ENCODE measurements at places on chromosomes 16 and 17.

GRCh38 chr17:81703747-81704654 lies 834 bp downstream of the MRPL12 start:
- no peak for DNase-seq

DNA sequence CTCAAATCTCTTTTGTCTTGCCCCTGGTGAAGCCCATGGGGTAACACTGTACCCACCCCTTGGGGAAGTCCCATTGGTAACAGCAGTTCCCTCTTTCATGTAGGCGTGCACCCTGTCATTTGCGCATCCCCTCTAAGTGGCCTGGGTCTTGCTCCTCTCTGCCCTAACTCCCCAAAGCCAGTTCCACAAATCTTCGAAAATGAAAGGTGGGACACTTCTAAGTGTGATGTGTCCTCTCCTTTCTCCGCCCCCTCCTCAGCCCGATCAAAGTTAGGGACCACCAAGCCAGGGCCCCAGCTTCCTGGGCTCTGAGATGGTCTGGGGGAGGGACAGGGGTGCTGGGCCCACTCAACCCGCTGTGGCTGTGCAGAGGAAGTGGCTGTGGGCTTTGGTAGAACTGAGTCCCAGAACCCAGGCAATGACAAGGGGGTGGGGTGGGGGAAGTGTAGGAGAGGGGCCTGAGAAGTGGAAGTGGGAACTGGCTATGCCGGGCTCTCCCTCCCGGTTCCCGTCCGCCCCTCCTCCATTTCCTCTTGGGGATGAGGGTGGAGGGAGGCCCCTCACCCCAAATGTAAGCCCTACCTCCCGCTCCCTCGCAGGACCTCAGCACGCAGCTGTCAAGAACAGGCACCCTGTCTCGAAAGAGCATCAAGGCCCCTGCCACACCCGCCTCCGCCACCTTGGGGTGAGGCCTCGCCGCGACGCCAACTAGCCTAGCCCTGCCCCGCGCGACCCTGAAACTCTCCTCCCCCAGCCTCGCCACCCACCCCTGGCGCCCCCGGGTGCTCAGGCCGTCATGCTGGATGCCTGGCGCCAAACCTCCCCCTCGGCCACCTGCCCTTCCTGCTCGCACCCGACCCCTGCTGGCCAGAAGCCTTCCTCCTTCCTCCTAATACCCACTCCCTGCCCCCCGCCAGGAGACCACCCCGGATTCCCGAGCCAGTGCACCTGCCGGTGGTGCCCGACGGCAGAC lies 8.7 kb downstream of the ABI3 start:
- no peak for DNase-seq

- no peak for DNase-seq
Observed at GRCh38 chr17:79944821-79945391, 90.8 kb downstream of the TBC1D16 start.

- DNase-seq = no peak
Observed at GRCh38 chr16:17277981-17278381, 192.8 kb downstream of the XYLT1 start.

DNA sequence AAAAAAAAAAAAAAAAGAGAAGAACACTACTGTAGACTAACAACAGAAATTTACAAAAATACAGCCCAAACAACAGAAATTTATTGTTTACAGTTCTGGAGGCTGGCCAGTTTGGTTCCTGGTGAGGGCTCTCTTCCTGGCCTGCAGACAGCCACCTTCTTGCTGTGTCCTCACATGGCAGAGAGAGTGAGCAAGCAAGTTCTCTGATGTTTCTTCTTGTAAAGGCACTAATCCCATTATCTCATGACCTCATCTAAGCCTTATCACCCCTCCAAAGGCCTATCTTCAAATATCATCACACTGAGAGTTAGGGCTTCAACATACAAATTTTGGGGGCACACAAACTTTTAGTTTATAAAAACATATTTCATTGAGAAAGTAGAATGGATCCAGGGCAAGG lies 7.3 kb downstream of the ARSG start:
- DNase-seq = no peak

DNA sequence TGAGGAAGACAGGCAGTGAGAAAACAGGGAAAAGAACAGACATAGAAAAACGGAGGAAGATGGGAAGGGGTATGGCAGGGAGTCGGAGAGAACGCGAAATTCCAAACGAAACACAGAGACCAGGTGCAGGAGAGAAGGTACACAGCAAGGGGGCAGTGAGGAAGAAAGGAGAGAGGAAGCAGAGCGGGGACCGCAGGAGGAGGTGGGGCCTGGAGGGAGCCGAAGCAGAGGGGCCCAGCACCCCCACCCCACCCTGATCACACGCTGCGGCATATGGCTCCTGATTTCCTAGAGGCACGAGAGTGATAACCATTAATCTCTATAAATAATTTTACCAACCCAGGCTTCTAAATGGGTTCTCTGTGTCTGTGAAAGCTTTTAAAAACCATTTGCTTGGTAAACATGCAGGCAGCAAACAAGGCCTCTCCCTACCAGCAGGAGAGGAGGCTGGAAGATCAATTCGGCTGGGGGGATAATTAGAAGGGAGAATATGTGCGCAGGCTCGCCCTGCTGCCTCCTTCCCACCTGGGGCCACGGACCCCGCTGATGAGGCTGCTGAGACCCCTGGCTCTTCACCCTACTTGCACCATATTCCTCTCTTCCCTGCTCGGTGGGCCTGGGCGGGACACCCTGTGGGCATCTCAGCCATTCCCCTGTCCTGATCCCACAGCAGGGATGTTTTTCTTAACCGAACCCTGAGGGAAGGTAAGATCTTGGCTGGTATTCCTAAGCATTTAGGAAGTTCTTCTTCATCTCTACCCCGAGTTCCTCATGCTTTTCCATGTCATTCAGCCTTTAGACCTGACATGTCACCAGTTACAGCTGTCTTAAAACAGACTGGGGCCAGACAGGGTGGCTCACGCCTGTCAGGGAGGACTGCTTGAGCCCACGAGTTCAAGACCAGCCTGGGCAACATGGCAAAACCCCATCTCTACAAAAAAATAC lies 86.7 kb downstream of the TMEM132E start:
- DNase-seq = peak; percentile 41

- DNase-seq = no peak
Observed at GRCh38 chr17:76272541-76273444, 7.6 kb downstream of the UBALD2 start.

GRCh38 chr17:14201021-14201987 lies 35.4 kb downstream of the CDRT15 start:
- no peak for DNase-seq

DNA sequence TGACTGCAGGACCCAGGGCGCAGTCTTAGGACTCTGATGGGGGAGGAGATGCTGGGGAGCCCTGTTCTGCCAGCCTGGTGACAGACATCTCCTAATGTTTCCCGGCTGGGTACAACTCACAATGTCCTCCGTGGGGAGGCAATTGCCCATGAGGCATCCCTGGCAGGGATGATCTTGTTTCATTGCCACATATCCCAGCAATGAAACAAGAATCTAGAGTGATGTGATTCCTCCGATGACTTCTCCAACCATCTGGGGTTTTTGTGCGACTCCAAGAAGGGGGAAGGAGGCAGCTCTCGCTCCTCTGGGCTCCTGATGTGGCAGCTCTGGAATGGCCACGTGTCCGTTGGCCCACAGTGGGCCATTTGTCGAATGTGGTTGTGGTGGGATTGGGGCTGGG lies 255.8 kb downstream of the SEC14L1 start:
- no peak for DNase-seq

DNA sequence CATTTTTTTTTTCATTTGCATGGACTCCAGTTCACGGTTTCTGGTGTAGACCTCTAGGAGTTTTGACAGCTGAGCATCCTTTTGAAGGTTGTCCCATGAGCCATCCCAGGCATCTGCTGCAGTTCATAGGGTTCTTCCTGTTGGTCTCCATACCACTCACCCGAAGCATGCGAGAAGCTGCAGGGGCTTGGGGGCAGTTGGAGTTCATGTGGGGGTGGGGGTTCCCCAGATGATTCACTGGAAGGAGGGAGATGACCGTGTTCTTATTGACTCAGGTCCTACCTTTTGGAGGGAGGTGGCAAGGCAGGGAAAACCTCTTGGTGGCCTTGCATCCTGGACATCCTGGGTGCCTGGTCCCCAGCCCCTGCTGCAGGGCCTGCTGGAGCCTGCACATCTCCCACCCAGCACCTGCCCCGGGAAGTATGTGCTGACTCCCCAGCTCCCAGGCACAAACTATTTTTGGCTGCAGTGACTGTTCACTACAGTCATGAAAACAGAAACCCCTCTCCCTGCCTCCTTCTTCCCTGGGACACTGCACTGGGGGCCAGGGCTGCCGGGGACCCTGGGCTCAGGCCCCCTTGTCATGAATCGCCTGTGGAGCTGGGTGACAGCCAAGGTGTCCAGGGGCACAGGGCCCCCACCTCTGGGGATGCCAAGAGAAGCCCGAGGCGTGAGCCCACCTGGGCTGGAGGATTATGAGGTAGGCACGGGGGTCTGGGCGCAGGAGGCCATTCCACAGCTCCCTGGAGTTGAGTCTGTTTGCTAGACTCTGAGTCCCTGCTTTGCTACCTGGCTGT lies 64.9 kb upstream of the LGALS9 start:
- DNase-seq = no peak

- DNase-seq = no peak
Observed at GRCh38 chr16:81569361-81570034, 124.9 kb downstream of the CMIP start.

- no peak for DNase-seq
Observed at GRCh38 chr16:64168371-64168770, 953.5 kb downstream of the CDH11 start.

DNA sequence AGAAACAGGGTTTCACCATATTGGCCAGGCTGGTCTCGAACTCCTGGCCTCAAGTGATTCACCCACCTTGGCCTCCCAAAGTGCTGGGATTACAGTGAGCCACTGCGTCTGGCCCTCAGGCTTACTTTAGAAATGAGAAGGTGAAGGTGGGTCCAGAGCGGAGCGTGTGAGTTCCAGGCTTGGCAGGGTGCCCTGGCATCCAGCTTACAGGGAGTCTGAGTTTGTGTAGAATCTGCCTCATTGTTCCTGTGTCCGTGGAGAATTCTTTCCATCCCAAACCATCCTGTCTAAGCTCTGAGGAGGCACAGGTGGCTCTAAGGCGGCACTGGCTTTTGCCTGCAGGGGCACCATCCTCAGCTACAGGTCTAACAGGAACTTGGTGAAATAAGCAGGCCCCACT lies 50.6 kb downstream of the RAB11FIP3 start:
- DNase-seq = no peak

DNA sequence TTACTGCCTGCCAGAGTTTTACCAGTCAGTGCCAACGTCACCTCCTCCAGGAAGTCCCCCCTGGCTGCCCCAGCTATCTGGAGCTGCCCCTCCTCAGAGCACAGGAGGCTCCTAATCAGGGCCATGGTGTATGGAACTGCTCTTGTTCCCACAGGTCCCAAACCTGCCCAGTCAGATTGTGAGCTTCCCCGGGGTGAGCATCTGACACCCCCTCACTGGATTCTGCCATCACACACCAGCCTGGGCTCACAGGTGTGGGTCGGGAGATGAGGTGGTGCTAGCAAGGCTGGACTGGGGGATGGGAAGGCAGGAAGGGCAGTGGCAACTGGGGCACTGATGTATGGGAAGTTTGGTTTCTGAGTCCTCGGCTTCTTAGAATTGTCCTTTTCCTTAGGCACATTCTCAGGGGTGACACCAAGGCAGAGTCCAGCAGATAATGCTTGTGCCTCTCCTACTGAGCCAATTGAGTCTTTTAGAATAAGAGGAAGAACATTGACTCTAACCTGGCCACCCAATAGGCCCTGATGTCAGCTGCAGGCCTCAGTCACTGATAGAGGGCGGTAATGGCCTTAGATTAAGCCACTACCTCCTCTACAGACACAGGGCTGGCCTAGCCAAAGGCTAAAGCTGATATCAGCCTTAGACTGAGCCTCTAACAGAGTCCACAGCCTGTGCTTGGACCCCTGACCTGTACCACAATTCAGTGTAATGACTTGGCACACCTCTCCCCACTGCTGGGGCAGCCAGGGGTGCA lies 107.9 kb downstream of the WSCD1 start:
- DNase-seq = no peak

DNA sequence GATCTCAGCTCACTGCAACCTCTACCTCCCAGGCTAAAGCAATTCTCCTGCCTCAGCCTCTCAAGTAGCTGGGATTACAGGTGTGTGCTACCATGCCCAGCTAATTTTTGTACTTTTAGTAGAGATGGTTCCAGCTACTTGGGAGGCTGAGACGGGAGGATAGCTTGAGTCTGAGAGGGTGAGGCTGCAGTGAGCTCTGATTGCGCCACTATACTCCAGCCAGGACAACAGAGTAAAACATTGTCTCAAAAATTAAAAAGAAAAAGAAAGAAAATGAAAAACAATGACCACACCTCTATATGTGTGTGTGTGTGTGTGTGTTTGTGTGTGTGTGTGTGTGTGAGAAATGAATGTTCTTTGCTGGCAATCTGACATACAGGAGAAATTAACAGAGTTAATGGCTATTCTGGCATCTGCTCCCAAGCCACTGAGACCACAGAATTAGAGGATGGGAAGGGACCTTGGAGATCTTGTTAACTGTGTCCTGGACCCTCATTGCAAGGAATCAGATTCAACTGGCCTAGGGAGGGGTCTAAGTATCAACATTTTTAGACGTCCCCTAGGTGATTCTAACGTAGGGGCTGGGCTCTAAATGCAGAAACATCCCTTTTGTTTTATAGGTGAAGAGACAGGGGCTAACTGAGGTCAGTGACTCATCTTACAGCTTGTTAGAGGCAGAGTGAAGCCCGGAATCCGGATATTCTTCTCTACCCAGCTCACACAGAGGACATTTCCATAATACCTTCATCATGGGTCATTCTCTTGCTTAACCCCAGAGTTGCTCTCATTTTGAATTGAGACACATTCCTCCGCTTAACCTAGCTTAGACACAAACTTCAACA lies 16.4 kb upstream of the MARCHF10 start:
- DNase-seq = no peak

GRCh38 chr17:82917699-82918345 lies 78.0 kb upstream of the ZNF750 start:
- DNase-seq = no peak

- no peak for DNase-seq
Observed at GRCh38 chr16:51041546-51041945, 109.5 kb downstream of the SALL1 start.

DNA sequence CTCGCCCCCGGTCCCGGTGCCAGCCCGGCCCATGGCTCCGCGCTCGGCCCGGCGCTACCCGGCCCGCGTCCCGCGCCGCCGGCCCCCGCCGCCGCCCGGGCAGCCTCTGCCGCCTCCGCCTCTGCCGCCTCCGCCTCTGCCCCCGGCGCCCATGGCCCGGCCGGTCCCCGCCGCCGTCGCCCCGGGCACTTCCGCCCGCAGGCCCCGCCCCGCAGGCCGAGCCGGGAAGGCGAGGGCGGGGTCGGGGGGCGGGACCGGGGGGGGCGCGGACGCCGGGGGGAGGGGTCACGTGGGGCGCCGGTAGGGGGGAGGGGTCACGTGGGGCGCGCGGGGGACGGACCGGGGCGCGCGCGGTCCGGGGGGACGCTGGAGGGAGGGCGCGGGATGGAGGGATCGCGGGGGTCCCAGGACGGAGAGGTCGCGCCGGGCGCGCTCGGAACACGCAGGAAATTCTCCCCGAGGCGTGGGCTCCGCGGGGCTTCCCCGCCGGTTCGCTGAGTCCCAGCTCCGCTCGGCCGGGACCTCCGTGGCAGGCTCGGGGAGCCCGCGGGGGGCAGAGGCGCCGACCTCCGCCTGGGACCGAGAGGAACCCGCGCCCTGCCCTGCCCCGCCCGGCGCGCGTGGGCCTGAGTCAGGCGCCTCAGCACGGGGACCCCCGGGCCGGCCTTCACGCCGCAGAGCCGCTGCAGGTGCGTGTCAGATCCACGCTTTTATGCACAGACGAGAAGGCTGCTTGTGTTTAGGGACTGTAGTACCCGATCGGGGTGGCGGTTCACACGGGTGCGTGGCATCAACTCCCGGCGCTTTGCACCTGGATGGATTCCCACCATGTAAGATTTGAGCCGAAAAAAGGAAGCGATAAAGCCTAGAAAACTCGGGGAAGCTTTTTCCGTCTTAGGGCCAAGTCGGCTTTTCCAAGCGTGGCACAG lies at the start of gene PGAP6:
Gene PGAP6 (minus strand): TSS at position 190 of the 929 bp plus-strand sequence. CDS start 157 bp downstream, at position 33.
- peak; percentile 66 for DNase-seq

- no peak for DNase-seq
Observed at GRCh38 chr16:1439058-1439698, 5.2 kb downstream of the CCDC154 start.
